Astrocyte of the spinal cord (primary cell): ENCODE measurements at places on chromosomes 5 and 9.

GRCh38 chr9:106864373-106865143 is 1.6 kb downstream of the ZNF462 start:
- DNase-seq, result peak; percentile 57

GRCh38 chr9:98057138-98057799 is 737 bp downstream of the NANS start:
- no peak for DNase-seq

DNA sequence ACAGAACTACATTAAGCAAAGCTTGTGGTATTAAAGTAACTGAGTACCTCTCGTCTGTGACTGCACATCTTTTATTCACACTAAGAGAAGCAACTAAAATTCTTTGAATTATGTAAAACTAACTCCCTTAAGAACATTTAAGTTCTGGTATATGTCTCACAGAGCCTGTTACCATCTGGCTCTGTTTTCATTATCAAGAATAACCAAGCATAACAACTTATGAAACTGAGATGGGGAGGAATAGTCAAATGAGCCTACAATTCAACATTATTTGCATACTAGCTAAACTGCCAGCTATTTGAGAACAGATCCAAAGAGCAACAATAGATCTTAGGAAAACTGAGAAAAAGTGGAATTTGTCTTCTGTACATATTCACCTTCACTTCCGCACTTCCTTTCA is 25.3 kb upstream of the ISOC1 start:
- no peak for DNase-seq

DNA sequence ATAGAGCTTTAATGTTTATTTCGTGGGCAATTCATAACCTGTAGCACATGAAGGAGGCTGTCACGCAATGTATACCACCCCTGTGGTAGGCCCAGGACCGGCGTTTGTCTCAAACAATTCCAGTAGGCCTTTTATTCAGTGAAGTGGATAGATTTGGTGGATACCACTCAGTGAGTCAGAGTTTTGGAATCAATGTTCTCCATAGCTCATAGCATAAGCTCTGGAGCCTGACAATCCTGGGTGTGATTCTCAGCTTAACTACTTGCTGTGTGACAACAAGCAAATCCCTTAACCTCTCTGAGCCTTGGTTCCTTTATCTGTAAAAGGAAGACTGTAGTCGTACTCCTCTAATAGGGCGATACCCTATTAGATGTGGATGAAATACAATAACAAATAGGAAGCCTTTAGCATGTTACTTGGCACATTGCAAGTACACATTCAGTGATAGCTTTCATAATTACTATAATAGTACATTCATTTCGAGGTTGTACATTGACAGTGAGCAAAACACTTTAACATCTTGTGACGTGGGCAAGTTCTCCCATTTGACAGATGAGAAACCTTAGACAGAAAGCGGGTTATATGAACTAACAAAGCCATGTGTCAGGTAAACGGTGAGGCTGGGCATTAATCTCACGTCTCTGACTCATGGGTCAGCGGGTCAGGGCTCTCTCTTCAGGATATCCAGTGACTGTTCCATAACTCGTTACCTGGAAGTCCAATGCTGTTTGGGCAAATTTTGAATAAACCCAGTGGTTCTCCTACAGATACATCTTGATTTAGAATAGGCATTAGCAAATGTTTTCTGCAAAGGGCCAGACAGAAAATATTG is 130.8 kb downstream of the C9orf152 start:
- peak; percentile 74 for DNase-seq

DNA sequence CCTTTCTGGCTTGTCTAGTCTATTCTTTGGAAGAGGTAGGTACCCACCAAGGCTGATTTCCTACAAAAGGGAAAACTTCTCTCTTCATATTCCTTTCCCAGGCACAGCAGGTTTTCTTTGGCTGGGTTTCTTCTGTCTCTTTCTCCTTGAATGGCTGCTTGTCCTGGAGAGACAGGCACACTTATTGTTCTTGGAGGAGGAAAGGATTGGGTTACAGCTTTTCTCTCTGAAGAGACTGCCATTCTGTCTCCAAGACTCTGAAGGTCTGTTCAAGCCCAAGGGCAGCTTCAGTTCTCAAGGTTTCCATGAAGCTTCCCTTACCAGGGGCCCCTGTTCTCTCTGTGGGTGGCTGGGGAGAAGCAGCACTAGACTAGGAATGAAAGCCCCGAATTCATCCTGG is 33.9 kb downstream of the ACTBL2 start:
- no peak for DNase-seq

- peak; percentile 65 for DNase-seq
Measured at GRCh38 chr9:4048441-4048840, 251.4 kb downstream of the GLIS3 start.

GRCh38 chr5:89981878-89982773 is 427.4 kb downstream of the CETN3 start:
- DNase-seq, result no peak

DNA sequence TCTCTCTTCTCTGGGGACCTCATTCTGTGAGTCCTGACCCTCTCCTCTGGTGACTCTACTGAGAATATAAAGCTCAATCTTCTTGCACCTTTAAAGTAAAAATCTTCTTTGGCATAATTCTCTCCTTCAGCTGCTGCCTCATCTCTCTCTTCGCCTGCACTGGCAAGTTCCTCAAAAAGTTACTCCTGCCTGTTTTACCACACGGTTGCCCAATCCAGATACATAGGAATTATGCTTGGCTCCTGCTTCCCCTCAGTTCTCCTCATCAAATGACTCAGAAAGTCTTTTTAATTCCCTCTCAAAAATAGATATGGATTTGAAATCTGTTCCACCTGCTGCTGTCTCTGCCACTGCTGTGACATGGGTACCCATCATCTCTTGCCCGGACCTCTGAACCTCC is 14.4 kb upstream of the HRCT1 start:
- DNase-seq, result no peak

DNA sequence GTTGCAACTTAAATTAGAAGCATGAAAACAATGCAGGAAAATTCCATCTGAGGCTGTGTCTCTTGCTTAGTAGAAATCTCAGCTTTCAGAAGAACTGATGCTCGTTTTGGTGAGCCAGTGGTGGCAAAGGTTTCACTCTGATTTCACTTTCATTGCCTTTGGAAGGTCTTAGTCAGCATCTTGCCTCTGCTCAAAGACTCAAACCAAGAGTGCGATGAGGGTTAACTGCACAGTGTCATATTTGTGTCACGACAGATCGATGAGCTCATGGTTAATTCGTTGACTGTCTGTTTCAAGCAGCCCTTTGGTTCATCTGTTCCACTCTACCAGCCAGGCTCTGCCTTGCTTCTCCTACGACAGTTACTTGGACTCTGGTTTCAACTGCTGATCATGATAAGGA is 331.3 kb upstream of the KIF2A start:
- no peak for DNase-seq

- DNase-seq, result no peak
Measured at GRCh38 chr5:77627869-77628674, 10.4 kb downstream of the OTP start.

- no peak for DNase-seq
Measured at GRCh38 chr9:78778861-78779374, 482.0 kb downstream of the PSAT1 start.

- DNase-seq, result no peak
Measured at GRCh38 chr9:126002476-126003350, 255.5 kb downstream of the PBX3 start.

DNA sequence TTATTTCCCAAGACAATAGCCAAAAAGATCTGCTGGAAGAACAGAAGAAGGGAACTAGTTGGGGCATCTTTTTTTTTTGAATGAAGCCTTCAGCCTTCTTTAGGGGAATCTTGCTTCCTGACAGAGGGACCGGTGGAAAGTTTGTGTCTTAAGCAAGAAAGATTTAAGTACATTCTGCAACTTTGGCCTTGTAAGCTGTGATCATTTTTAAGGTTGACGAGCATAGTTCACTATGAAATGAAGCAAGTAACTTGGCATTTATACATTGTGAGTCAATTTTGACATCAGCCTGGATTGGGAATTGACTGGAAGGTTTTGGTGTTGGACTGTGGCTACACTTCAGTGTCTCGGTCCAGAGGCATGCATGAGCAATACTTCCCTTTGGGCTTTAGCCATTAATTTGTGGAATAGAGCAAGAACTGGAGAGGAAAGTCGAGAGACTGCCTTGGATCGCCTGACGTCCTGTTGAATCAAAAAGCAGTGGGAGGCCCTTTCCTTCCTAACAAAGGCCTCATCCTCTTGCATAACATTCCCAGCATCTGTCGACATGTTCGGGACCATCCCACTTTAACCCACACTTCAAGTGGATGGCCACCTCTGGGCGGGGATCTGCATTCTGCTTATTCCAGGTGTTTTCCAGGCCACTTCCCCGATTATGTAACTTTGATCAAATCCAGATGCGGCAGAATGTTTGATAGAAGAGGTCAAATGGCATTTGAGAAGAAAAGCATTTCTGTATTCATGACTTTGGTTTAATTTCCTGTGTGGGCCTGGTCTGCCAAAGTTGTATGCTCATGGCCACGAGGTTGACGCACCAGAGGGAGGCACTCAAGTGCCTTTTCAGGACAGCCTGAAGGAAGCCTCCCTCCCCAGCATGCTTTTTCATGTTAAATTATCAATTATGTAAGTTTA is 12.5 kb downstream of the ABL1 start:
- peak; percentile 99 for DNase-seq

DNA sequence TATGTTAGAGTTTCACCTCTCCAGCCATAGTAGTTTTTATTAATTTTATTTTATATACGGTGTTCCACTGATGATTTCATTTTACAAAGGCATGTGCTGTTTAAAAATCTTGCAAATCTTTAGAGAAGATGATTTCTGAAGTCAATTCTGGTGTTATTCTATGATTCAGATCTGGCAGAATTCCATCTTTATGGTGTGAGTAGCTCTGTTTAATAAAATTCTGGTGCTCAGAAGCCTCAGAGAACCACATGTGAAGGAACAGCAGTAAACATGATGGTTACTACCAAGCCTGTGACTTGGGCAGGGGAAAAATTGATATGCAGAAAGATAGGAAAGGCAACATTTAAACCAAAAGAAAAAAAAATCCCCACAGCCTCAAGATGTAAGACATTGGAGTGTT is 299.7 kb downstream of the NPR3 start:
- DNase-seq, result peak; percentile 27

DNA sequence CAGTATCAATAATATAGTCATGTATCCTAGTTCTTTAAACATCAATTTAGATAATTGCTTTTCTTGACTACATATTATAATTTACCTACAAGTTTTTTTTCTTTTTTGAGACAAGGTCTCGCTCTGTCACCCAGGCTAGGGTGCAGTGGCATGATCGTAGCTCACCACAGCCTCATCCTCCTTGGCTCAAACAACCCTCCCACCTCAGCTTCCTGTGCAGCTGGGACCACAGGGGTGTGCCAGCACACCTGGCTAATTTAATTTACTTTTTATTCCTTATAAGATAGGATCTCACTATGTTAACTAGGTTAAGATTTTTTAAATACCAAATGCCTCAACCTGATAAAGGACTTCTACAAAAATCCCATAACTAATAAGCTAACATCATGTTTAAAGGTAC is 21.1 kb downstream of the UIMC1 start:
- no peak for DNase-seq

- no peak for DNase-seq
Measured at GRCh38 chr5:14946815-14947620, 75.4 kb upstream of the ANKH start.

DNA sequence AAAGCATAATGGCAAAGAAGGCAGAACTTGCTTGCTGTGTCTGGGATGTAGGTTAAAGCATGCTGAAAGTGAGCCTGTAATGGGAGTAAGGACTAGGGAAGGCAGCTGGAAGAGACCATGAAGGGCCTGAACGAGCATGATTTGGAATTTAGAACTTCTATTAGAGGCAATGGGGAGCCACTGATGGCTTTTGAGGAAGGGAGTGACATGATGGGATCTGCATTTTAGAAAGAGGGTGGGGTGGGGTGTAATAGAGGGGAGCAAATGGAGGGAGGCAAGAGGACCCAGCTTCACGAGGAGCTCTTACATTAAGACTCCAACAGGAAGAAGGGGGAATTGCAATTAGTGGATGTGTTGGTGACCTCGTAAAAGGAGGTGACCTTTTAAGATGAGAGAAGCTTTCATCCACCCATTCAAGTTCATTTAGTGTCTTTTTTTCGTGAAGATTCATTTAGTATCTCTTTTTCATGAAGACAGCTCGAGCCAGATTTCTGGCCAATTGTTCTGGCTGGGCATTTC is 13.6 kb upstream of the GABRP start:
- DNase-seq, result no peak
